ENCODE measurements at places on chromosomes 13 and 19. TPM values are rescaled to one million over a fixed set of nuclear protein-coding genes. Genes with fewer than 3 reads are reported as not detected.

- DNase-seq, result no peak
These were observed 102.7 kb downstream of the SLAIN1 start for GRCh38 chr13:77800219-77800618.

The FGF21 gene
- polyA plus RNA-seq, result not detected

The NR2F6 gene
- polyA plus RNA-seq, result 0.33 TPM

The PNMA8B gene
- polyA plus RNA-seq, result not detected

DNA sequence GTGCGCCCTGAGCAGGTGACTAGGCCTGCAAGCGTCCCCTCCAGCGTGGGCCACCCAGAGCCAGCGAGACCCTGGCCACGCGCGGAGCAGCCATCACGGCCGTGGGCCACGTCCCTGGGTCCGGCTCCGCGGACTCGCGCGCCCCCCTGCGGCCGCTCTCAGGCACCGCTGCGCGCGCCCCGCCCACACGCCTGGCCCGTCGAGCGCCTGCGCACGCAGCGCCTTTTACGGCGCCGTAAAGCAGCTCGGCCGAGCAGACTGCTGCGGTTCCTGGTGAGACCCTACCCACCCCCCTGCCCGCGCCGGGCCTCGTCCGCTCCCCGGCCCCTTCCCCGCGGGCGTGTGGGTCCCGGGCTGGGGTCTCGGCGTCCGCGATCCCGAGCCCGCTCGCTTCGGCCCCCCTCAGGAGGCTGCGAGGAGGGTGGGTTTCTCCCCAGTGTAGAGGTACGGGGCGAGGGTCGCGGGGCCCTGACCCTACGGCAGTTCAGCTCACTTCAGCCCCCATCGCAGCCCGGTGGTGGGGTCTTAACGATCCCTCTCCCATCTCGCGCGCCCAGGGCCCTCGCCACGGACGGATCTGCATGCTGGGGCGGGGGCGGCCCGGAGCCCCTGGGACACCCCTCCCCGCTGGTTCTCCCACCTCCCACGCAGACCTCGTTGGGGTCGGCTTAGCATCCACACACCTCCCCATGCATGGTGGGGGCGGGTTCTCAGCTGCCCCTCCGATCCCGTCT, at the start of gene TRAPPC5:
Gene TRAPPC5, plus strand, starts transcription at position 228 of the 734 bp plus-strand sequence. CDS start 1,421 bp downstream, outside the sequence.
- DNase-seq, result peak; percentile 86

GRCh38 chr19:23101241-23101640, 15.6 kb upstream of the ZNF730 start:
- no peak for DNase-seq

DNA sequence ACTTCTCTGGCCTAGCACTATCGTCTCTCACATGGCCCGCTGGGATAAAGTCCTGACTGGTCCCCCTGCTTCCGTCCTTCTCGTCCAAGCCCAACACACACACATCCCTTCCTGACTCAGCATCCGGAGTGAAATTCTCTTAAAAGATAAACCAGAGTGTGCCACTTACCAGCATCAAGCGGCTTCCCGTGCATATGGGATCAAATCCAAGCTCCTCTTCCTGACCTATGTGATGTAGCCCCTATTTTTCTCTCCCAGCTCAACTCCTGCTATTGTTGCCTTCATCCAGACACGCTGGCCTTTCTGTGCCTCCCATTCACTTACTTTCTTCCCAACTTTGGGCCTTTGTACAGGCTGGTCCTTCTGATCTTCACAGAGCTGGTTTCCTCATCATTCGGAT, 530.4 kb downstream of the DIAPH3 start:
- no peak for DNase-seq

DNA sequence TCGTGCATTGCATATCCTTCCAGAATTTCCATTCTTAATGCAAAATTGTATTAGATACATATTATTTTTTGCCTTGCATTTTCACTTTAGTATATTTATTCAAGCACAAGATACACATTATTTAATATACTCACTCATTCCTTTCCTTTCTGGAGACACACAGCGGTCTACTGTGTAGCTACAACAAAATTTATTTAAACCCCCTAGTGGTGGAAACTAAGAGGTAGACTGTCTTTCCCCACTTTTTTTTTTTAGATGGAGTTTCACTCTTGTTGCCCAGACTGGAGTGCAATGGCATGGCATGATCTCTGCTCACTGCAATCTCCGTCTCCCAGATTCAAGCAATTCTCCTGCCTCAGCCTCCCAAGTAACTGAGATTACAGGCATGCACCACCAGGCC, 2040.3 kb upstream of the PCDH20 start:
- DNase-seq, result no peak

DNA sequence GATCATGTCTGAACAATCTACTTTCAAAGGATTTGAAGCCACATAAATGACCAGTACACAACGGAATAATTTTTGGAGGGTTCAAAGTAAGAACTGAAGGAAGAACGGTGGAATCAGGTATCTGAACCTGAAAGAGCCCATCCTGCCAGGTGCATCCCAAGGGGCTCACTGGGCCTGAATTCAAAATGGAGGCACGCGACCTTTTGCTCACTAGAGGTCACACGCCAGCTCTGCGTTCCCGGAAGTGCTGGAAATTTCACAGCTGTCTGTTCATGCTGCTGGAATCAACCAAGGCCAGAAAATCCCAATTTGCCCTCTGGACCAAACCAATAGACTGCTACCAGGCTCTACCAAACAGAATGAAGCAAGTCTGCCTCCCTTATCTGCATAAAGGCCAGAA, 4.2 kb upstream of the RASA3 start:
- no peak for DNase-seq

DNA sequence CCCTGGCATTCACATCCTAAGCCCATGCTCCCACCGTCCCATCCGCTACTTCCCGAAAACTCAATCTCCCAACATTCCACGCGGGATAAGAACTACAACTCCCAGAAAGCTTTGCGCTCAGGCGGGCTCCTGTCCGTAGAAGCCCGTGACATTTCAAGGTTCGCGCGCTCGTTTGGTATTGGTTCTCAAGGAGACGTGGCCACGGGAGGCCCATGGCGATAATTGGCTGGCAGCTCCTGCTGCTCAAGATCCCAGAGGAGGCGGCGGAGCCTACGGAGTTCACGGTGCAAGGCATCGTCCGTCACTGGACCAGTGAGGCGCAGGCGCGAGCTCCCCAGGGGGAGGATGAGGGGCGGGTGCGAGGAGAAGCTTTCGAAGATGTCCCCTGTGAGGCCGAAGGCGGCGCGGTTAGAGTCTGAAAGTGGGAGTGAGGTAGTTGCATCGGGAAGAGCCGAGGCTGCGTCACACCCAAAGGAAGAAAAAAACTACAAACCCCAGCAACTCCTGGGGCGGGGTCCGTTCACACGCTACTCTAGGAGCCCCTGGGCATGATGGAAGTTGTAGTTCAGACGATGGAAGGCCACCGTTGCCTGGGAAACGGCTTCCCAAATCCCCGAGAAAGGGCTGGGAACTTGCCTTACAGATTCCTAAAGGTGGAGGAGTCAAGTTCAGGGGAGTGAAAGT, 1.2 kb upstream of the MAMSTR start:
- DNase-seq, result peak; percentile 80
